Psoas muscle (tissue), 8 donors: ENCODE measurements at places on chromosomes 3 and 15. TPM values are rescaled to one million over a fixed set of nuclear protein-coding genes. Genes with fewer than 3 reads are reported as not detected.

The ATRIP gene
- total RNA-seq = 4.4 TPM

- DNase-seq = no peak
These were observed 515.3 kb downstream of the SOX2 start for GRCh38 chr3:182226995-182227394.

- DNase-seq = no peak
These were observed 23.8 kb downstream of the NANOGP8 start for GRCh38 chr15:35061161-35061824.

GRCh38 chr3:120171134-120171873, 77.1 kb upstream of the GSK3B start:
- no peak for DNase-seq

DNA sequence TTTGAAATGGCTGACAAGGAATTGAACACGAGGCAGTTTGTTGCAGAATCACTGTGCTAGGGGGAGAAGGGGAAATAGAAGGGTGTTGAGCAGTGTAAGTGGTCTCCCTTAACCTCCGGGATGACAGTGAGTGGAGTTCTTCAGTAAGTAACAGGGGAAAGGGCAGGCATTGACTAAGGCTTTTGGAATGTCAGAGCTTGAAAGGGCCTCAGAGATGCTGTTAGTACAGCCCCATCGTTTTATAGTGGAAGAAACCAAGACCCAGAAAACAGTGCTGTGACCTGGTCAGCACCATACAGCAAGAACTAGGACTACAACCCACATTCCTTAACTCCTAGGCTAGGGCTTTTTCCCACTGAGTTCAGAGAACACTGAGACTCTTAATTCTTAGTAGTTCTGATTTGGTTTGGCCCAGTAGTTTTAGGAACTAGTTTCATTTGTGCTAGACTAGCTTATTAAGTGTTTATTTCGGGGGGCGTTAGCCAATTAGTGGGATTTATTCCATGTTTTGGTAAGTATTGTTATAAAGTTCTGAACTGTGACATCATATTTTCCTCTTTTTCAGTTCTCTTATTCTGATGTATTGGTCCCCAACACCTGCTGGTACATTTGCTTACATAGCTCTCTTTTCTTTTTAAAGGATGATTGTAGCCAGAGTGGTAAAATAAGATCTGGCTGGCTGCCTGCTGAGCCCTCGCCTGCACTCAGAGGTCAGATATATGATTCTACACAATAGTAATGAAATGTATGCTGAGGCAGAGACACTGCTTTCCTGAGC, 34.2 kb downstream of the RAB11A start:
- DNase-seq = no peak

DNA sequence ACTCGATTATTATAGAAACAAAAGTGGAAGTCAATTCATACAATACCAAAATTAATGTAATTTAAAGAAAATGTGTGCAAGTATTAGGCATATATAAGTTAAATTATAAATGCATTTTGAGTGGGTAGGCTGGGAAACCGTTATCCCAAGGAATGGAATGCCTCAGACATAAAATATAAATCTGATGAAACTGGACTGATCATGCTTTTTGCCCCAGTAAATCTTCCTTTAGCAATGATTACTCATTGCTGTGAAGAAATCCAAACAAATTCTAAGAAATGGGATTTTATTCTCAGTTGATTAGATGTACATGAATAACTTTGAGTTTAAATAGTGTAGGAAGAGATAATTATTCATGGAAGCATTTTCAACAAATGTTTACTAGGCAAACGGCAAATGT, 185.5 kb upstream of the KCNMB2 start:
- DNase-seq = no peak

DNA sequence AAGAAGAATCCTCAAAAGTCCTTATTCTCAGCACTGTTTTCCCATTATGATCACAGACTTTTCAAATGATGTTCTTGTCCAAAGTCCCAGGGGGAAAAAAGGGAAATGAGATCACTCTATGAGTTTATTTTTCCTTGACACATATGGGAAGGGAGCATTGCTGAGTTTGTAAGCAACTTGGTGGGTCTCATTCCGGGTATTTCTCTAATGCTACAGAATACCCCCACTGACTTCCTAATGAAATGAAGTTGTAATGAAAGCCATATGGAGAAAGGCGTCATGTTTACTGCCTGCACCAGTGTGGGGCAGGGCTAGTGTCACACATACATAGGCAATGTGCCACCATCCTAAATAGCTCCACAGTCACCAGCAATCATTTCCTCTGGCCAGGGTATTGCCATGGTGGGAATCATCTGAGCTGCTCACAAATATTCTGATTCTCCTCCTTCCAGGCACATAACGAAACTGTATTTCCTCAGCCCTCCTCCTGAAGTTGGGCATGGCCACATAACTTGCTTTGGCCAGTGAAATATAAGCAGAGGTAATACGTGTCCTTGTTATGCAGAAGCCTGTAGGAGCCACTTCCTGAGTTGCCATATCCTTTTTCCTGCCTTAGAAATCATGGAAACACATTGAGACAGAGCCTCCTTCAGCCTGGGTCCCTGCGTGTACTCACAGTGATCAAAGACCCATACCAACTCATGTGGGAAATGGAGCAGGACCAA, 41.0 kb upstream of the C15orf61 start:
- DNase-seq = no peak

DNA sequence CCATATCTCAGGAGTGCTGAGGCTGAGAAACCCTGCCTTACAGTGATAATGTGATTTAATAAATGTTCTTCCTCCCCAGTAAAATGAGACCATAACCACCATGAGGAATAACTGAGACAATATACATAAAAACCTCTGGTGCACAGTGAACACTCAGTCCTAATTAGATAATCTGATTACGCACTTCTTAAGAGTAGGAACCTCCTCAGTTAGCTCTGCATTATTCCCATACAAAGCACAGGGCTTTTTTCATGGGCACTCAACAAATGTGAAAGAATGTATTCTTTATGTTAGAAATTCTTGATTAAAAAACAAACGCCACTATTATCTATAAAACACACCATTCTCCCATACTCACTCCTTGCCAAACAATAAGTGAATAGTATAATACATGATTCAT, 97.0 kb downstream of the TNIK start:
- DNase-seq = no peak

- no peak for DNase-seq
These were observed 1148.5 kb downstream of the IGSF11 start for GRCh38 chr3:117886147-117886546.

The XCR1 gene
- 0.04 TPM for total RNA-seq
